Endothelial cell (in vitro differentiated cells): ENCODE measurements at places on chromosomes 7 and 10.

GRCh38 chr7:131076032-131076431, 251.6 kb upstream of the MKLN1 start:
- no peak for DNase-seq

DNA sequence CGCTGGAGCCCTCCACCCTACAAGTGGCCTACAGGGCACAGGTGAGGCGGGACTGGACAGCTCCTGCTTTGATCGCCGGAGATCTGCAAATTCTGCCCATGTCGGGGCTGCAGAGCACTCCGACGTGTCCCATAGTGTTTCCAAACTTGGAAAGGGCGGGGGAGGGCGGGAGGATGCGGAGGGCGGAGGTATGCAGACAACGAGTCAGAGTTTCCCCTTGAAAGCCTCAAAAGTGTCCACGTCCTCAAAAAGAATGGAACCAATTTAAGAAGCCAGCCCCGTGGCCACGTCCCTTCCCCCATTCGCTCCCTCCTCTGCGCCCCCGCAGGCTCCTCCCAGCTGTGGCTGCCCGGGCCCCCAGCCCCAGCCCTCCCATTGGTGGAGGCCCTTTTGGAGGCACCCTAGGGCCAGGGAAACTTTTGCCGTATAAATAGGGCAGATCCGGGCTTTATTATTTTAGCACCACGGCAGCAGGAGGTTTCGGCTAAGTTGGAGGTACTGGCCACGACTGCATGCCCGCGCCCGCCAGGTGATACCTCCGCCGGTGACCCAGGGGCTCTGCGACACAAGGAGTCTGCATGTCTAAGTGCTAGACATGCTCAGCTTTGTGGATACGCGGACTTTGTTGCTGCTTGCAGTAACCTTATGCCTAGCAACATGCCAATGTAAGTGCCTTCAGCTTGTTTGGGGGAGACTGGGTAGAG, at the start of gene COL1A2:
Gene COL1A2 (plus strand): TSS at position 459 of the 704 bp plus-strand sequence. CDS start 137 bp downstream, at position 596.
- DNase-seq, result peak; percentile 39

GRCh38 chr7:55548295-55548731, 24.0 kb downstream of the VOPP1 start:
- DNase-seq, result no peak

GRCh38 chr10:110947061-110947595, 27.7 kb downstream of the SHOC2 start:
- no peak for DNase-seq

- DNase-seq, result peak; percentile 77
Observed at GRCh38 chr10:103859161-103860086, 4.0 kb upstream of the SH3PXD2A start.

GRCh38 chr10:34231441-34232180, 583.5 kb downstream of the PARD3 start:
- DNase-seq, result no peak

GRCh38 chr10:77518910-77519274, 118.7 kb downstream of the KCNMA1 start:
- no peak for DNase-seq

DNA sequence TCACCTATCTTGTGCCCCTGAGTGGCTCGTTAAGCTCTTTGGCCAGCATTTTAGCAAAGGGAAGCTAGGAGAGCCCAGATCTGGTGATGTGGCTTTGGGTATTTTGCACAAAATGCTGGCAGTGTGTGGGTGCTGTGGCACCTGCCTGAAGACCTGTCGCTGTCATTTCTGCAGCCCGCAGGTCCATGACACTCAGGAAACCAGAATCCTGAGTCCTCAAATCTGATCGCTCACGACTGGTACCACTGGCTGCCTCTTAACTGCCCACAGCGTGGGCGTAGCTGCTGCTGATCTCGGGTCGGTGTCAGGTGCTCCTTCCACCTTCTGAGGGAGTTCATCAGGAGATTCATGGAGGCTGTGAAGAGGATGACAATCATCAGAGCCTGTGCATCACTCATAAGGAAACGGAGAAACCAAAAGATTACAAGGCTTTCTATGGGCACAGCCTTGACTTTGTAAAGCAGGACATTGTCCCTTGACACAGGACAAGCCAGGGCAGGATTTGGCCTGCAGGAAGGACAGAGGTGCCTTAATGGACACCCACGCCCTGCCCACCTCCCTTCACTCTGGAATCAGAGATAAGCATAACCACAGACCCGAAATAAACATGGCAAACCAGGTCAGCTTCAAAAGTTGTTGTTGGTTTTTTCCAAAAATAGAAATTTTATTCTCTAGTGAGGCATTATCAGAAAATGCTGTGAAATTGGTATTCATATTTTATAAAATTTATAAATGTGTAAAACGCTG, 71.0 kb upstream of the STK17A start:
- DNase-seq, result no peak

DNA sequence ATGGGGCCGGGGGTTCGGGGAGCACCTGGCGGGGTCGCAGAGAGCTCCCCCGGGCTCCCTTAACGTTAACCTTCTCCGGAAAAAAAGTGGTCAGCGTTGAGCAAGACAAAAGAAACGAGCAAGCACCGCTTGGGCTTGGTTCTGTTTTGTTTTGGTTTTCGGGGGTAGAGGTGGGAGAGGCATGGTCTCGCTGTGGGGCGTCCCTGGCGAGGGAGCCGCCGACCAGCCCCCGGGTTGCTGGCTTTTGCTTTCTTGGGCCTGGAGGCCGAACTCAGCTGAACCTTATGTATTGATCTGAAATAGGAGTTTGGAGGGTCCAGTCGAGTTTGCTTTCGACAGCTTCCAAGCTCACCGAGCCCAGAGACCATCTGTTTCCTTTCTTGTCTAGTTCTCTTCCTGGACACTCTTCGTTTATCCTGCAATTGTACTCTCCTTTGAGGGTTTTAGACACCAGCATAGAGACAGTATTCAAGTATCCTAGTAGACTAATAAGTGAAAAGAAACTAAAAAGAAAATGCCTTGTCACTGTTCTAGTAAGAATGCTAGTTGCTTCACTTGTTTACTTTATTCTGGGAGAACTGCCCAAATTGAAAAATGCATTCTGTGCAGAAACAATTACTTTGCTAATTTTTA, 980 bp downstream of the FHIP2A start:
- DNase-seq, result peak; percentile 54

DNA sequence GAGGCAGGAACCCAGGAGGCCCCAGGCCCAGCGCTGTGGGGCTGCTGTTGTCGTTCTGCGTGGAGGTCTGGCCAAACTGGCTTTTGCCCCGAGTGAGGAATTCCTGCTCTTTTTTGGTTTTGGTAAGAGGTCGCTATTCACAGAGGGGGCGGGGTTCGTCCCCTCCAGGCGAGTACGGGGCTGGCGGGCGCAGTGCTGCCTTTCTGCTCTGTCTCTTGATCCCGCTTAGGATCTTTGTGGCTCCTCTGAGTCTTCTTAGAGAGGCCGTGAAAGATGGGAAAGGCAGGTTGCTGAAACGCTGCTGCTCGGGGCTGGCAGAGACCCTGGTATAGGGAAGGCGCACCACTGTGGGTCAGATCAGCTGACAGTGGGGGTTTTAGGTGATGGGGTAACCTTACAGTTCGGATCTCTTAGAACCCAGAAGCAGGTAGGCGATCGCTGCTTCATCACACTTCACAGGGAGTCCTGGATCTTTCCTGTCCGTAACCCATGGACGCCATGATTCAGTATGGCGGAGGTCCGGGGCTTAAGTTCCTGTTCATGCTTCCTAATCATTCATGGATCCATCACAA, 136.7 kb downstream of the KIF20B start:
- no peak for DNase-seq

GRCh38 chr7:134009314-134010110, 117.6 kb upstream of the LRGUK start:
- no peak for DNase-seq

DNA sequence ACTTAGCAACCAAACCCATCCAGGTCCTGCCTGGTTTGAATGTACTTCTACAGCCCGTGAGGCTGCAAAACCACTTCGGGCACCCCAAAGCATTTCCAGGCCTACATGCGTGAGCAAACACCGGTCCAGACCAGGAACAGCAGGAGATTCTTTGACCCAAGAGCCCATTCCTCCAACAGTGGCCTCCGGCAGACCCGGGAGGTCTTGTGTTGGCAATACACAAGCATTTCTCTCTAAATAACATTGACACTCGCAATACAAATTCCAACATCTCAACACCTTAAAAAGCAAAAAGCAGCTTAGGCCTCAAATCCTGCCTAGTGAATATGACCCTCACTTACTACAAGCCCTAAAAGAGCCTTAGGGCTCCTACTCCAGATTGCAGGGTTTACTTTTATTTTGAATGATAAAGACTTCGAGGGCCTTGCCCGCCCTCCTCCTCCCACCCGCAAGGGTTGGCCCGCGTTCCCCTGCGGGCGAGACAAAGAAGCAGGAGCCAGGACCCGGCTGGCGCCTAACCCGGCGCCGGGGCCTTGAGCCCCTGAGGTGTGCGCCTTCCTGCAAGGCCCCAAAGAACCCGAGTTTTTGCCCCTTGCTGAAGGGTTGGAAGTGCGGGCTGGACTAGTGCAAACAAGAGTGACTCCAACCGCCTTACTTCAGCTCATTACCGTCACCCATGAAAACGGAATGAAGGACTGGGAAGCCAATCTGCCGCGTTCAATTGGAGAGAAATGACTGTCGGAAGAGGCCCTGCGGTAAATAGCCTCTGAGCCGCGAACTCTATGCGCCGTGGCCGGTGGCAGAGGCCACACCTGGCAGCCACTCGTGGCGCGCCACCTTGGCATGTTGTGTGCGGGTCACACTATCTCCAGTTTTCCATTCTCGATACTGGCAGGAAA, 3.4 kb upstream of the DLX6 start:
- no peak for DNase-seq

DNA sequence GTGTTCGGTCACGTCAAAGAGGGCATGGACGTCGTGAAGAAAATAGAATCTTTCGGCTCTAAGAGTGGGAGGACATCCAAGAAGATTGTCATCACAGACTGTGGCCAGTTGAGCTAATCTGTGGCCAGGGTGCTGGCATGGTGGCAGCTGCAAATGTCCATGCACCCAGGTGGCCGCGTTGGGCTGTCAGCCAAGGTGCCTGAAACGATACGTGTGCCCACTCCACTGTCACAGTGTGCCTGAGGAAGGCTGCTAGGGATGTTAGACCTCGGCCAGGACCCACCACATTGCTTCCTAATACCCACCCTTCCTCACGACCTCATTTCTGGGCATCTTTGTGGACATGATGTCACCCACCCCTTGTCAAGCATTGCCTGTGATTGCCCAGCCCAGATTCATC, 6.5 kb downstream of the PPIF start:
- DNase-seq, result no peak

GRCh38 chr10:45461034-45461433, 87.0 kb downstream of the ALOX5 start:
- no peak for DNase-seq

GRCh38 chr10:63711361-63711760, 190.2 kb downstream of the REEP3 start:
- no peak for DNase-seq

GRCh38 chr7:8823486-8823885, 390.1 kb downstream of the NXPH1 start:
- no peak for DNase-seq

GRCh38 chr10:103638948-103639347, 145.4 kb downstream of the NEURL1 start:
- DNase-seq, result no peak

DNA sequence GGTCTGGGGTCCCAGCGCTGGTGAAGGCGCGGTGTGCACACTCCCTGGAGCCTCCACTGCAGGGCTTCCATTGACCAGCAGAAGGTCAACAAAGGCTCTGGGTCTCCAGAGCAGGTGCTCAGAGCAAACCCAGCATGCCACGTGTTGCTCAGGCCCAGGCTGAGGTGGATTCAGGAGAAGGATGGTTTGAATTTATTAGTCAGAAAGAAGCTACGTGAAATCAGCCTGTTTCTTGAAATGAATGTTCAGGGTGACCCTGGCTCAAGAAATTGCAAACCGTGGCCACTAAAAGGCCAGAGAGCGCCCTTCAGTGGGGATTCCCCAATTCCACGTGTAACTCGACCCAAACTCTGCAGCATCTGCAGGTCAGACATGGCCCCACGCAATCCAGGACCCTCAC, 82.7 kb upstream of the PFKP start:
- no peak for DNase-seq

- DNase-seq, result no peak
Observed at GRCh38 chr10:61406242-61406641, 46.9 kb downstream of the TMEM26 start.

- DNase-seq, result no peak
Observed at GRCh38 chr10:79073784-79074432, 5.1 kb downstream of the ZMIZ1 start.

- DNase-seq, result no peak
Observed at GRCh38 chr7:50307368-50308032, 3.0 kb downstream of the IKZF1 start.

- DNase-seq, result no peak
Observed at GRCh38 chr10:51433949-51434475, 265.4 kb downstream of the CSTF2T start.

- DNase-seq, result peak; percentile 31
Observed at GRCh38 chr7:98281757-98282606, 496 bp downstream of the BRI3 start.

DNA sequence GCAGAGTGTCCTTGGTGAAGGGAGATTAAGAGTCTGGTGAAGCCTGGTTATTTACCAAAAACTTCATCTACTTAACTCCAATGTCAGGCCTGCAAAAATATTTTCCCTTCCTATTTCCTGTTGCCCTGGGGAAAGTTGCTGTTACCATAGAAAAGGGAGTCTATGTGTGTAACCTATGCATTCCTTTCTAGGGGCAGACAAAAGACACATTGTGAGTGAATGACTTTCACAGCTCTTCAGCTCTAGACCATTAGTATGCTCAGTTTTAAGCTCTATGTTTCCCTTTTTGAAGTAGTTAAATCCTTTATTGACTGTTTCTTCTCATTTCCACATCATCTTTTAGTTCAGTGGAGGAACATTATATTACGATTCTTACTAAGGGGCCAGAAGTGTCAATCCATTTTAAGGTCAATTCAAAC, 45.6 kb upstream of the SGCE start:
- peak; percentile 5 for DNase-seq

- no peak for DNase-seq
Observed at GRCh38 chr7:156677374-156678054, 36.9 kb downstream of the RNF32 start.

- DNase-seq, result no peak
Observed at GRCh38 chr7:126493801-126494200, 758.9 kb downstream of the GRM8 start.

- DNase-seq, result no peak
Observed at GRCh38 chr7:23242935-23243334, 3.6 kb upstream of the GPNMB start.

DNA sequence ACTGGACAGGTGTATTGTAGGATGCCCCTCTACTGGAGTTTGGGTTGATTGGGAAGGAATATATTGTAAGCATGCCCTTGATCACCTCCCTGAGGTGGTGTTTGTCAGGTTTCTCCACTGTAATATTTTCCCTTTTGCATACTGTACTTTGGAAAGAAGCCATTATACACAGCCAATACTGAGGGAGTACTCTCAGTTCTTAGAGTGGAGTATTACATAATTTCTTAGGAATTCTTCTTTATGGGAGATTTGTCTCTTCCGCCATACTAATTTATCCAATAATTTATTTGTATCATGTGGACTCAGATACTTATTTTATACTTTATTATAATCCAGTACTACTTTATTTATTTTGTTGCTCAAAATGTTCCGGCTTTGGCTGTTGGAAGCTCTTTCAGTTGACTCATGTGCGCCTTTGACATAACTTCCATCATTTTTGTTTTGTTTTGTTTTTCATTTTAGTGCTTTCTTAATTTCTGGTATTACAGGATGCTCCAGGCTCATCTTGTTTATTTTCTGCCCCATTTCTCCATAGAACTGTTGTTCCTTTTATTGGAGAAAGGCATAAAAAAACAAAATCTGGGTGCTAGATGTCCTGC, 29.7 kb downstream of the MKLN1 start:
- no peak for DNase-seq

GRCh38 chr7:35467456-35467978, 213.6 kb upstream of the TBX20 start:
- no peak for DNase-seq
